ENCODE measurements at places on chromosomes 6 and 20. TPM values are rescaled to one million over a fixed set of nuclear protein-coding genes. Genes with fewer than 3 reads are reported as not detected.

GRCh38 chr6:119350202-119350951, 816 bp upstream of the MAN1A1 start:
- DNase-seq, result no peak

DNA sequence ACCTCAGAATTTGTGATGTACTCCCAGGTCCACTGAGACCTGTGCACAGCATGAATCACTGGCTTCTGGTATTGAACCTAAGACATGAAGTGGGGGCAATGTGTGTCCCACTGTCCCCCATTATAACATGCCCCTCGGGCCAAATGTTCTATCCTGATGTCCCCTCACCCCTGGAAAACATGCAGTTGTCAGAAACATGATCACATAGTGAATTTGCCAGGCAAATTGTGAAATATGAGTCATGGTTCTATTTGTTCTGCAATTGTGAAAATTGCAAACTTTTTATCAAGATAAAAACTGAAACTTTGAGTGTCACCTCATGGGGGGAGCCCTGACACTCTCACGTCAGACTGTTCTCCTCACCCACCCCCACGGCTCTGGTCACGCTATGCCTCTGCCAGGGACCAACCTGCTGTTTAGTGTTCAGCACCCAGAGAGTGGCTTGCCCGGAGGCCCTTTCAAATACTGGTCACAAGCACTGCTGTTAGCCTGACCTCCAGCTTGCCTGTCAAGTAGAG, 305.3 kb downstream of the CLIC5 start:
- no peak for DNase-seq

DNA sequence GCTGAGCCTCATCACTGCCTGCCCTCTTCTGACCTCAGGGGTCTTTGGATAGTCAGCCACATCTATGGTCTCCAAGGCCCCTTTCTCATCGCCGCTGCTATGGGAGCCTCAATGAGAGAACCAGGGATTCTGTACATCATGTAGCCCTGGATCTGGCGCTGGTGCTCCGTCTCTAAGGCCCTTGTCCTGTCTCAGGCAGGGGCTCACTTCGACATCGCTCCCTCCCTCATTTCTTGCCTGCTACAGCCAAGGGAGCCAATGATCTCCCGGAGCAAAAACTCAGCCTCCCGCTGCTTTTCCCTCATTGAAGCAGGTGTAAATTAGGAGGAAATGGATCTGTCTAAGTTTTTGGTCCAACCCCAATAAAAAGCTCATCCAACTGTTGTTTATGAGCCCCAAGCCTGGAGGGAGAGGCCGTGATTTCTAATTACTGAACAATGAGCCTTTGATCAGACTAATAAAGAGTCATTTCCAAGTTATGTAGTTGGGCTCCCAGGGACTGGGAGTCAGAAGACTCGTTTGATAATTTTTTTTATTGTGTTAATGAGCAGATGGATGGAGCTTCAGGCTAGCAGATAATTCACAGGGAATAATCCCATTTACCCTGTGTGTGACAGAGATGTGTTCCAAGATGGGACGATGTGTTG, 30.9 kb downstream of the LBP start:
- DNase-seq, result no peak

DNA sequence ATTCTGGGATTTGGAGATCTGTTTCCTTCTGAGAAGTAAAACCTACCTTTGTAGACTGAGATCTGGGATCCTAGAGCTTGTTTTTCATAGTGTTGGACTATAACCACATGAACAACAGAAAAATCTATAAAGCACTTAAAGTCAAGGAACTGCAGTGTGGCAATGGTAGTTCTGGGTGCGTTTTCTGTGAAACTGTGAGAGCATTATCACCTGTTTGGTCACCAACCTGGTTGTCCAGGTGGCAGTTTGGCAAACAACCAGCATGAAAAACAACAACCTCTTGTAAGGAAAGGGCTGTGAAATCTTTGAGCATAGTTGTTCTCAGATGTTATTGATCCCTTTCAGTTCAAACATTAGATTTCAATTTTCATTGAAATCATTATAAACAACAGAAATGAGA, 215.8 kb upstream of the CITED2 start:
- no peak for DNase-seq

- no peak for DNase-seq
These were observed 27.3 kb downstream of the RNF182 start for GRCh38 chr6:13952101-13952500.

- DNase-seq, result no peak
These were observed 74.5 kb upstream of the ADGRF1 start for GRCh38 chr6:47116606-47117005.

DNA sequence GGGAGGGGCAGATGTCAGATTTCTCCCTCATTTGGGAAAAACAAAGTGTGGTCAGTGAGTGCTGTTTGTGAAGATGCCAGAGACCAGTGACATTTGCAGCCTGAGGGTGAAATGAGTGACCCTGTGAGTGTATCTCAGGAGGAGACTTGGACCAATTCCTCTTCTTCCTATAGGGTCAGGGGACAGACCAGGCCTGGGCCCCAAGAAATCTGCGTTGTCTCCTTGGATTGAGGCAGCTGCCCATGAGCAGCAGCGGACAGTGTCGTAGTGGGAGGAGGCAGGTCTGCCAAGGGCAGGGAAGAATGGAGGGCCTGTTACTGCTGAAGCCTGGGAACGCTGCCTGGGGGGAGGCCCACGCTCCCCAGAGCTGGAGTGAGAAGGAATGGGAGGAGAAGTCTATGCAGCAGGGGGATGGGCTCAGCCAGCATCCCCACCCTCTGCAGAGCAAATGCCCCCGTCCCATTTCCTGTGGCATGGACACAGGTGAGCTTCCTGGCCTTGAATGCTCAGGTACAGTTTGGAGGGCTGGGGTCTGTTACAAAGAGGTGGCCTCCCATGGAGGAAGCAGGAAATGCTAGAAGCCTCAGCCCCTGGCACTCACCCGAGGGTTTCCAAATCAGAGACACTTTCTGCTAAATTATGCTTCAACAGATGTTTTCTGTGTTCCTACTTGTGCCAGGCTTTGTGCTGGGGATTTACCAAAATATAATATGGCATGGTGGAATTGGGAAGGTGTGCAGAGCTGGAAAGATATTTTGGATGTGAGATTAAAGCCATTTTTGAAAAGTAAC, 29.8 kb downstream of the DAAM2 start:
- DNase-seq, result no peak

GRCh38 chr6:11343963-11344723, 111.7 kb upstream of the NEDD9 start:
- no peak for DNase-seq

DNA sequence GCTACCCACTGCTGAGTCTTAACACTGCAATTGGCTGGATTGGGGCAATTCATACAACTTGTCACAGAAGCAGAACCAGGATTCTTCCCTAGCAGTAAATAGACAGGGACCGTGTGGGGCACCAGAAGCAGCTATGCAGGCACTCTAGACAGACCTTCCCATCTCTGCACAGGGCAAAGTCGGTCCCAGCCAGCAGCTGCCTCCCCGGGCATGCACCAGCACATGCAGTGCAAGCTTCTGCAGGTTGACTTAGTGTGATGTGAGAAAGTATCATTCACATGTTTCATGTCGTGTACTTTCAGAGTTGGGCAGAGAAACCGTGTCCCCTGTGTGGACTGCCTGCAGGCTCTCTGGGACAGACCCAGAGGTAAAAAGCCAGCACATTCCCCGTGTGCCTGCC, 98.0 kb upstream of the FOXA2 start:
- DNase-seq, result no peak

- no peak for DNase-seq
These were observed 682.0 kb downstream of the GRIK2 start for GRCh38 chr6:102075539-102075938.

- DNase-seq, result no peak
These were observed 1.1 kb upstream of the SRSF12 start for GRCh38 chr6:89118931-89119330.

- peak; percentile 27 for DNase-seq
These were observed 7.1 kb upstream of the PSMG4 start for GRCh38 chr6:3251462-3252314.

GRCh38 chr20:41390889-41391288, 24.3 kb upstream of the EMILIN3 start:
- DNase-seq, result no peak

- DNase-seq, result no peak
These were observed at the start of gene SLC26A8 for GRCh38 chr6:36023996-36024795. Gene SLC26A8, minus strand, starts transcription at chr6:36024641. Its CDS starts 4,934 bp downstream, at chr6:36019707.

- no peak for DNase-seq
These were observed 46.8 kb downstream of the RANBP9 start for GRCh38 chr6:13664703-13665352.

GRCh38 chr20:23358923-23359593, 2.9 kb upstream of the GZF1 start:
- no peak for DNase-seq

DNA sequence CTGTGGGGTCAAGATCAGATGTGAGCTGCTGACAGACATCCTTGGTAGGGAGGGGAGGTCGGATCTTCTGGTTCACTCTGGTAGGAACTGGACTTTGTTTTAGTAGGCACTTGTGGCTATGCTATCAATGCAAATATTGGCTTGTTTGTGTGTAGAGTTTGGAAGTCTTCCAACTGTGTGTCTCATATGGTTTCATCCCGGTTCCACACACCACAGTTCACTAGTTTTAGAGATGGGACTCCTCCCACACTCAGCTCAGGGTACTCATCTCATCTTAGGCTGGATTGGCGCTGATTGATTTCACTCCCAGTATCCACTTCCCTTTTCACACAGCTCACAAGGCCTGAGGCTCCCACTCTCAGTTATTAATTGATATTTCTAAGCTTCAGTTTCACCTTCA, 161.3 kb downstream of the THBS2 start:
- DNase-seq, result no peak

GRCh38 chr6:111920578-111920977, 47.3 kb upstream of the FYN start:
- no peak for DNase-seq

DNA sequence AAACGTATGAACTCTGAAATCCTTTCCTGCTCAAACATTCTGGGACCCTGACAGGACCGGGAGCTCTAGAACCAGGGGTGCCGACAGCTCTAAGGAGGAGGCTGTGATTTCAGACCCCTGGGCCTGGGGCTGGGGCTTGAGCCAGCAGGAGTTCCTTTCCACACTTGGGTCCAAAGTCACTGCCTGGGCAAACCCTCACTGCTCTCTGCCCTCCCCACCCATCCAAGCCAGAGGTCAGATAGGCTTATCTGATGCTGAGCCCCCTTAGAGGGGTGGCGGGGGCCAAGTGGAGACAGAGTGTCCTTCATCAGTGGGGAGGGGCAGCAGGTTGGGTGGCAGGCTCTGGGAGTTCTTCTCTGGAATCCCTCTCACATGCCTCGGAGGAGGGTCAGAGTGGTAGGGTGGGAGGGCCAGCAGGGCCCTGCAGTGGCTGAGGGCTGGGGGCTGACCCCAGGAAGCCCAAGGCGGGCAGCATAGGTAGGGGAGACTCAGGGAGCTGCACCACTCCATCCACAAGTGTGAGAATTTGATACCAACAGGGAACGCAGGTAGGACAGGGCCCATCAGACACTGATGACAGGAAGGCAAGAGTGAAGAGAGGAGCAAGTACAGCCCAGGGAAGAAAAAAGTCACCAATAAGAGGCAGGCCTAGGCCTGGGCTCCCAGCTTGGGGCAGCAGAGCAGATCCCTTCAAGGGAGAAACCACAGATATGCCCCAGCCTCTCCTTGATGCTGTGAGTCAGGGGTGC, 121.0 kb downstream of the MRPL14 start:
- no peak for DNase-seq

- DNase-seq, result no peak
These were observed 8.2 kb upstream of the CD83 start for GRCh38 chr6:14109411-14109826.

The EYA4 gene
- not detected for total RNA-seq

The NCOA6 gene
- 5.0 TPM for total RNA-seq

The SLPI gene
- total RNA-seq, result not detected

The LTB gene
- total RNA-seq, result 2.2 TPM

The NOL4L gene
- total RNA-seq, result 10.3 TPM

The MUCL3 gene
- total RNA-seq, result not detected

The CRIP3 gene
- total RNA-seq, result not detected

The TCF21 gene
- total RNA-seq, result not detected

The PGC gene
- not detected for total RNA-seq

The TRAPPC3L gene
- total RNA-seq, result 0.04 TPM

The TPD52L1 gene
- total RNA-seq, result 3.7 TPM

The CRISP3 gene
- not detected for total RNA-seq

The NKX2-4 gene
- not detected for total RNA-seq

The ASIP gene
- total RNA-seq, result not detected

The SLC44A4 gene
- total RNA-seq, result 0.07 TPM

All from pulmonary artery endothelial cell (primary cell).